NCI-H1092 treated with DMSO at 0.1 percent for 48 hours (cell line): ENCODE measurements at places on chromosomes 5 and 9.

DNA sequence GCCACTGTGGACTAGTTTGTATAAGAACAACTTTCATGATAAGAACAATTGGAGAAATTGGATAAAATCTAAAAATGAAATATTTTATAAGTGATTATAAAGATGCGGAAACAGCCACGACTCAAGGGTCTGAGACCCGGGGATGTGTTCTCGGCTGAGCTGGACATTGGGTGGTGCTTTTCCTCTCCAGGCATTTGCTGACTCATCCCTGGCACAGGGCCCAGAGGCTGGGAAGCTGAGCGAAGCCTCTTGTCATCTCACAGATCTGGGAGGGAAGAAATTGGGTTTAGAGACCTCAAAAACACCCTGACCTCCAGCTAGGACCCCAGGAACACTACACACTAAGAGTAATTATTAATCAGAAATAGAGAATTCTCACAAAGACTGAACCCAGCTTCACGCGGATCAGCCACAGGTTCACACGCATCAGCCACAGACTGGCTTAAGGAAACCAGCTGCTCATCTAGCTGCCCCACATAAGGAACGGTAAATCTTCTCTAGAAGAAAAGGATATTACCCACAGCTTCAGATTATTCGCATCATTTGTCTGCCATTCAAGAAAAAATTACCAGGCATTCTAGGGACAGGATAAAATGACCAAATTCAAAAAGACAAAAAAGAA is 2.8 kb upstream of the OR2V1 start:
- no peak for DNase-seq

DNA sequence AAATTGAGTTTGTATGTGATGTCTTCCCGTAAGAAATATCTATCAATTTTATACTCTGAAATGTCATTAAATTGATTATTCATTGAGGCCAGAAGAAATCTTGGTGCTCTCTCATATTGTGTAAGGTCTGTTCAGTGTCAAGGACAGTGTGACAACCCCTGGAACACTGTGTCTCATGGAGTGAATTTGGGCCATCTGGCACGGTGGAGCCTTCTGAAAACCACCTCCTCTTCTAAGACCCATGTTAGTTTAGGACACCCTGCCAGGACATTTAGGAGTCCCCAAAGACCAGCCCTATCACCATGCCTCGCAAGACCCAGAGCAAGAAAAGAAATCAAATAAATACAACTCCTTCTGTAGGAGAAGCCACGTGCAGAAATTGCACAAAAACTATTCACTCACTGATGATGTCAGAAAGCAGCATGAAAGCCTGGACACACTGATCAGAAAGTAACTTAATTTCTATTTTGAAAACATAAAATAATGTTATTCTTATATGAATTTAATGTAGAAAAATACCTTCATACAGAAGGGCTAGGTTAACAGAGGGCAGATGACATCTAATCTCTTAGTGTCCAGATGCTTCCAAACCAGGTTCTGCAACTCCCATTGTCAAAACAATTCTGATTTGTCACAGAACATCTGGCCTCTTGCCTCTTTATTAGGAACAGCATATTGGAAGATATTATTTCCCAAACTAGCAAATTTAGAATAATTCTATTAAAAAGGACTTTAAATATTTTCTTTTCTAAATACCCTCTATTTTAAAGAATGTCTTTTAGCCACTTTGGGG is 298.8 kb downstream of the NR2F1-AS1 start:
- no peak for DNase-seq

DNA sequence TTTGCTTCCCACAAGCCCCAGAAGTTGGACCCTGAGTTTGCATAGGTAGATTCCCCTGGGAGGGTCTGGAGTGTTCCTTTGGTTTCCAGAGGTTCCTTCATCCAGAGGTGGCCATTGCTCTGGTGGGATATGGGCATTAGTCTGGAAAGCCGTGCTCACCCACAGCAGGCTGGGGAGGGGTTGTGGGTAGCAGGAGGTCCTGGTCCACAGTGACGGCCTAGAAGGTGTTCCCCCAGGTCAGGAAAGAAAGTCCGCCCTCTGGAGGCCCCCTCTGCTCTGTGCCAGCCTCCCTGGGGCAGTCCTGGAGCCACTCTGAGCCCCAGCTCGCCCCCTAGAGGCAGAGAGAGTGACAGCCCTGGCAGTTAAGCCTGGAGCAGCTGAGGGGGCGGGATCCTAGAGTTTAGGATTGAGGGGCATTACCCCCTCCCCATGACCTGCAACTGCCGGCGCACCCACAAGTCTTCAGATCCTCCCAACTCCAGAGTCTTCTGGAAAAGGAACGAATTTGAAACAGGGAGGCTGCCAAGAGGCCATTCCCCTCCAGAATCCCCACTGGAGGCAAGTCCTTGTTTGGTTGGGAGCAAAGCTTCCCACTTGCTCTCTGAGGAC is 36.8 kb downstream of the NDST1 start:
- DNase-seq, result peak; percentile 27

DNA sequence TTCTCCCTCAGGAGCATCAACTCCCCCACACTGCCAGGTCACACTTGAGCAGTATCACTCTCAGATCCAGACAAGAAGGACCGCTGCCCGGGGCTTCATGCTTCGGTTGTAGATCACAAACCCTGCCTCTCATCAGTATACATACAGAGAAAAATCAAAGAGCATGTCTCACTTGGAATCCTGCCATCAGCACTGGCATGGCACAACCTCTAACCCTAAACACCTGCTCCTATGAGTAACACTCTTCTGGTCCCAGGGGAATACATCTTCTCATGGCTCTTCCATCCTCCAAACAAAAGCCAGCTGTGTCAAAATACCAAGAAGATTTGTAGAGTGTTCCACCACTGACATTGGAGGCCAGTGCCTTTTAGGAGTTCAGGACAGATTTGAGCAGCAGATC is 84.8 kb upstream of the MIER3 start:
- no peak for DNase-seq

GRCh38 chr9:112496074-112496722 is 9.6 kb downstream of the KIAA1958 start:
- no peak for DNase-seq

DNA sequence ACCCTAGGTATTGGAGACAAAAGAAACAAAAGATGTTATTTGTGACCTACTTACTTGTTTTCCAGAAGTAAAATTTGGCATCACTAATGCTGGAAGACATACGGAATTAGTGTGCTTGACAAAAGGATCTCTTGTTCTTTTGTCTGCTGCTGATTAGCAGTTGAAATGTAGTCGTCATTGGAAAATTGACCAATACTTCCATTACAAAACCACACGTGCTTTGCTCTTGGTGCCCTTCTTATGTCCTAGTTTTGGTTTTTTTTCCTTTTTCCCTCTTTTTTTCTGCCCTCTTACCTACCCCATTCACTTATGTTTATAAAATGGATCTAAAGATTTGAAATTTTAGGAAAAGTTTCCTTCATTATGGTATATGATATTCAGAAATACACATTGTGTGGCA is 197.4 kb downstream of the FER start:
- no peak for DNase-seq

DNA sequence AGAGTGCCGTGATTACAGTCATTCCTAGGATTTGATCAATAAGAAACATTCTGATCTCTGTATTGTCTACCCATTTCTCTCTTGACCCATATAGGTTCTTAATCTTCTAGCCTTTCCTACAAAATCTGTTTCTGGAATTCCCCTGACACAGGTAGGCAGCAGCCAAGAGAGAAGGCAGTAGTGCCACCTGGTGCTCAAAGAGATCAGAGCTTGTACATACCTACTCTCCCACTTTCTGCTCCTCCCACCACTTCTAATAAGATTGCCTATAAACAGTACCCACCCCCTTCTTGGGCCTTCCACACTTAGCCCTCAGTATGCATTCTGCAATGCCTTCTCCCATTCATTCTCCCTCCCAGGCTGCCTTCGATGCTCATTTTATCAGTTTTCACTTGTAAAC is 117.4 kb upstream of the RORB start:
- peak; percentile 71 for DNase-seq
